ENCODE measurements at places on chromosomes 12 and 14.

- DNase-seq, result no peak
These were observed 11.0 kb upstream of the OAS2 start for GRCh38 chr12:112967306-112967705.

- DNase-seq, result no peak
These were observed 63.3 kb upstream of the HSPB8 start for GRCh38 chr12:119115296-119115905.

DNA sequence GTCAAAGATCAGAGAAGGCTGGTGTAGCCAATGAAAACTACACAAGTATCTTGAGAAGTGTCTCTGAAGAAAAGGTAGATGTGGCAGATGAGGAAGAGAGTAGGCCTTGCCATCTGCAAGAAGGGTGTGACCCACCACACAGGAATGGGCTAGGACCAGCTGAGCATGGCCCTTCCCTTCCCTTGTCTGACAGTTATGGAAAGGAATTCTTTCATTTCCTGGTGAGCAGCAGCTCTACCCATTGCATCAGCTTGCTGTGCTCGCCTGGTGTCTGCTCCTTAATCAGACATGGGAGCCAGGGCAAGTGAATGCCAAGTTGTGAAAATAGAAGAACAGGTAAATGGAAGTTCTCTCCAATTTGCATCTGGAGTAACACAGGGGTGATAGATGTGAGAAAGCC lies 145.2 kb upstream of the KRR1 start:
- no peak for DNase-seq

- DNase-seq, result peak; percentile 26
These were observed 3.0 kb downstream of the IFI27 start for GRCh38 chr14:94113490-94113889.

GRCh38 chr12:93901739-93902138 lies 224.6 kb downstream of the CRADD start:
- DNase-seq, result no peak
